ENCODE measurements at places on chromosomes 7 and 10. TPM values are rescaled to one million over a fixed set of nuclear protein-coding genes. Genes with fewer than 3 reads are reported as not detected.
A peak's percentile ranks its signal among the peaks of the same experiment; 100 is the strongest.

- peak; percentile 76 for DNase-seq
Observed at GRCh38 chr7:98831641-98832221, 38.1 kb downstream of the TMEM130 start.

DNA sequence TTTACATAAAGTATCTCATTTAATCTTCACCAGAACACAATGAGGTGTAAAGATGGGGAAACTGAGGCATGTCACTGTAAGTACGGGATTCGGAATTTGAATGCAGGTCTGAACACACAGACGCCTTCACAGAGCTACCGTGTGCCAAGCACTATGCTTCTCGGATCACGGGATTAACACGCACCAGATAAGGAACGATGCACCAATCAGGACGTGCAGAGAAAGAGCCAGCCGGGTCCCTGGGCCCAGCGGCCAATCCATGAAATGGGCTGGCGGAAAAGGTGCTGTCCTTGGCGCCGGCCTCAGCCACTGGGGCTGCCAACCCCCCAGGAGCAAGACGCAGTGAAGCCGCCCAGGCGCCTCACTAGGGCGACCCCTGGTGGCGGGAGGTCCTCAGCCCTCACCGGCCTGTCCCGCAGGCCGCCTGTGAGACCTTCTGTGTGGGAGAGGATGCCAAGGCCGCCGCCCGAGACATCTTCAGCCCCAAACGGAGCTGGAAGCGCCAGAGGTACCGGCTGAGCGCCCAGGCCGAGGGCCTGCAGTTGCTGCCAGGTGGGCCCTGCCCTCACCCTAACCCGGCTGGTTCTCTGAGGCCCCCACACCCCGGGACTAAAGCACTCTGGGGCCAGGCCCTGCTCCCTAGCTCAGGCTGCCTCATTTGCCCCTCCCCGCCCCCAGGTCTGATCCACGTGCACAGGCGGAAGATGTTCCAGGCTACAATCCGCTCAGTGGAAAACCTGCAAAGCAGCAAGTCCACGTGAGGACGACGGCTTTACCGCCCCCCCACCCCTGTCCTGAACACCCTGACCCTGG, 15.6 kb downstream of the ATG9B start:
- peak; percentile 92 for DNase-seq

GRCh38 chr10:128657548-128657947, 531.3 kb upstream of the MKI67 start:
- no peak for DNase-seq

DNA sequence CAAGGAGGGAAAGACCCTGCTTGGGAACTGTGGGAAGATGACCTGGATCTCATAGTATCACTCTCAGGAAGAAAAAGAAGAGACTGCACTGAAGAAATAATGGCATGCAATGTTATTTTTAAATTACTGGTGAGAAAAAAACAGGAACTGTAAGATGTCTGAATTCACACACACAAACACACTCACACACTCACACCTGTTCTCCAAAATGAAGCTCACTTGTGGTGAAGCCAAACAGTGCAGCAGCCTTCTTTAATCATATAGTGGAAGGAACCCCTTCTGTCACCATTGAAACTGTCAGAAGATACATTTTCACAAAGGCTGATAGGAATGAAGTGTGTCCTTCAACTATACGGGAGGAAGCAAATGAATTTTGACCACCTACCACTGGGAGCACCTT, 156.5 kb upstream of the GHITM start:
- no peak for DNase-seq

DNA sequence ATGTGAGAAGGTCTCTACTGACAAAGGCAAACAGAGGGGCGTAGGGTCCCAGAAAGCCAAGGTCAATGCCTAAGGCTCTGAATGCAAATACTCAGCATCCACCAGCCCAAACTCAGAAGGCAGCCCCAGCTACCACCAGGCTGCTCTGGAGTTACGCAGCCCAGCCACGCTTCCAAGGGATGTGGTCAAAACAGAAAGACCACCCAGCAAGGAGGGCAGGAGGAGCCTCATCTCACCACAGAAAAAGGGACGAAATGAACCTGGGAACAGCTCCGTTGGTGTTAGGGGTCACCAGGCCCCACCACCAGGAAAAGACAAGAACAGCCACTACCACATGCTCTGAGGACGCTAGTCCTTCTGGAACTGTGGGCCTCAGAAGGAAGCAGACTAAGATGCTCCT, 65.1 kb downstream of the CTBP2 start:
- DNase-seq: no peak

- no peak for DNase-seq
Observed at GRCh38 chr10:24168258-24169170, 40.4 kb upstream of the KIAA1217 start.

GRCh38 chr10:82934429-82934828, 1059.4 kb downstream of the NRG3 start:
- DNase-seq: no peak

GRCh38 chr7:94338921-94339371, 55.7 kb upstream of the COL1A2 start:
- no peak for DNase-seq

- DNase-seq: peak; percentile 83
Observed at GRCh38 chr7:156625580-156625979, 15.0 kb upstream of the RNF32 start.

DNA sequence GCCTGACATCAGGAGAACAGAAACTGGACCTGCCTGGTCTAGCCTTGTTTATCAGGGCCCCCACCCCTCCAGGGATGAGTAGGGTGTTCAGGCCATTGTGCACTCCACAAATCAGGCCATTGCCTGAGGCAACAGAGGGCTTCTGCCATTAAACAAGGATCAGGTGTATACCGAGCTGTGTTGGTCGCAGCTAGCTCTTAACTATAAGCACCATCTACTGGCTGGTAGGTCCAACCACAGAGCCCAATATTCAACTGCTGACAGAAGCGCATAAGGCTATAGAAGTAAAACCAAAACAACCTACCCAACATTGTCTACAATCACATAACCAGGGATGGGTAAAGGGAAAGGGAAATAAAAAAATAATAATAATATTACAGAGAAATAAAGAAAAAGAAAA, 451.7 kb upstream of the TEX47 start:
- DNase-seq: no peak

DNA sequence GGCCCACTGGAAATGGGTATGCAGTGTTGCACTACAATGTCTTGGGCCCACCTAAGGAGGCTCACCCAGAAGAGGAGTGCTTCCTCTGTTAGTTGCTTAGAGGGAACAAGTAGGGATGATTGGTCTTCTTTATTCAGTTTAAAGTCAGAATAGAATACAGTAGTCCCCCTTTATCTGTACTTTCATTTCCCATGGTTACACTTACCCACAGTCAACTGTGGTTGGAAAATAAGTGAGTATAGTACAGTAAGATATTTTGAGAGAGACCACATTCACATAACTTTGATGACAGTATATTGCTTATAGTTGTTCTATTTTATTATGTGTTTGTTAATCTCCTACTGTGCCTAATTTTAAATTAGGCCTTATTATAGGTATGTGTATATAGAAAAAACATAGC, 151.4 kb downstream of the COL28A1 start:
- no peak for DNase-seq

GRCh38 chr7:70338015-70338414, 739.7 kb downstream of the AUTS2 start:
- no peak for DNase-seq

GRCh38 chr7:55237156-55237893, 127.8 kb upstream of the LANCL2 start:
- DNase-seq: no peak

DNA sequence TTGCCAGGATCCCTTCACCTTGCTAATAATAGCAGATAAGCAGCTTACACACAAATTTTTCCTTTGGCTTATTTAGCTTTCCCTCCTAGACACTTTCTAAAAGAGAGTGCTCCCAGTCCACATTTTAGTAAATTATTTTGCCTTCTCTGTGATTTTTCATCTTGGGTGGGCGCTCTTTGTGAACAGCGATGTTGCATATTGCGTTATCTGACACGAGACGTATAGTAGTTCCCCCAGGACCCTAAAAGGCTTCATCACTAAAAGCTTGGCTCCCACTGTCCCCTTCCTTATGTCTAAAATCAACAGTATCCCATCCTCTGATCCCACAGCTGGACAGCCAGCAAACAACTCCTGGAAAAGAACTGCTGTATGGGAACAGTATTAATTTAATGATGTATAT, 232.9 kb downstream of the DYNC1I1 start:
- DNase-seq: no peak

GRCh38 chr7:50954245-50954644, 171.5 kb upstream of the GRB10 start:
- DNase-seq: peak; percentile 36

DNA sequence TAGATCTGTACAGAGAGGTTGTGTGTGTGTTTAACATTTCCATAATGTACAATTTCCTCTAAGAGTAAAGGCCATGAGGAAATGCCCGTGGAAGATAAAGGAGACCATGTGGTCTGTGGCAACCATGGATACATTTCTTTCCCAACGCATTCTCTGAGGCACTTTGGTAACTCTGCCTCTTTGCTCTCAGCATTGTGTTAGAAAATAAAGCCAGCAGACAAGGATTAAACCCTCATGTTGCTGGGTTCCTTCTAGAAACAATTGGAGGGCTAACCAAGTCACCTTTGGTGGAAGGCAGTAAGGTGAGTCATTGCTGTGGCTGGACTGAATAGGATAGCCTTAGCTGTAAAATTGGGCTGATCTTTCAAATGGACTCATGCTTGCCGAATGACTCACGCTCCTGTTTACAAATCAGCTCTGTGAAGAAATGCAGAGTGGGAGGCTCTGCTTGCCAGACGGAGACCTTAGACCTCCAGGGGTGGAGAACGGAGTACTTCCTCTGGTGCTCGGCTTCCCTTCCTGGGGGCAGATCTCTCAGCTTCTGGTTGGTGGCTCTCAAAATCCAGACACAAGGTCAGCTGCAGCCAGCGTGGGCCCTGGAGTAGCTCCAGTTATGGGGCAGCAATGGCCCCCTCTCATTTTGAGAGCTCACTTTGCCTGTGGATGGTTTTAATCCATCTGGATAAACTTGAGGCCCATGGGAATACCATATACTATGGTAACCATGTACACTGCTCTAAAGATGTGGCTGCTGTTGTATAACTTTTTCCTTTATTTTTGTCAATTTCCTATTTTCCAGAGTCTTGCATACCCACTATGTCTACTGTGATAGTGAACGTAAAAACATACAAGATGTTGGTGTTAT, 137.3 kb downstream of the TCF7L2 start:
- no peak for DNase-seq

DNA sequence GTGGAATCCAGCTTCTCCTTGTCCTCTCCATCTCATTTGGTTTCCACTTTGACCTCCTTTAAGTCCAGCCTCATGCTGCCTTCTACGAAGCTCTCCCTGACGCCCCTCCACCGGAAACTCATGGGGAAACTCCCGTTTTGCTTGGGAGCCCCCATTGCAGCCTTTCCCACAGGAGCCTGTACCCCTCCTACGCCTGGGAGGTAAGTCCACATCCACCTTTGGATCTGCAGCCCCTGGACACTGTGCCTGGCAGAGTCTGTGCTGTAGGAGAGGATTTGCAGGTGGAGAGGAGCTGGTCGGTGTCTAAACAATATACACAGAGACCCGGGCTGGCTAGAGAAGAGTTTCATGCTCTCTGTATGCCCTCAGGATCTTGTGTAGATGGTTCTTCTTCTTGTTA, 296.1 kb downstream of the GLRX3 start:
- no peak for DNase-seq

The PARG gene
- total RNA-seq: 39.2 TPM

The TMEM270 gene
- total RNA-seq: not detected

The TLX1 gene
- not detected for total RNA-seq

The KCNH2 gene
- total RNA-seq: 0.36 TPM

The UTF1 gene
- total RNA-seq: 0.19 TPM

The CHAT gene
- total RNA-seq: 0.24 TPM

The SFTPD gene
- not detected for total RNA-seq

The PNLIP gene
- not detected for total RNA-seq
